ENCODE measurements at places on chromosomes 16 and 17. TPM values are rescaled to one million over a fixed set of nuclear protein-coding genes. Genes with fewer than 3 reads are reported as not detected.

Gene OGFOD3
- polyA plus RNA-seq, result 26.9 TPM

Gene SOX15
- 1.9 TPM for polyA plus RNA-seq

Gene TAT
- 0.21 TPM for polyA plus RNA-seq

Gene GJC1
- polyA plus RNA-seq, result 52.9 TPM

Gene JUP
- polyA plus RNA-seq, result 105 TPM

Gene TMIGD1
- polyA plus RNA-seq, result not detected

Gene CCDC200
- polyA plus RNA-seq, result 23.6 TPM

Gene CTRB1
- polyA plus RNA-seq, result 0.12 TPM

Gene NLRC3
- polyA plus RNA-seq, result 3.3 TPM

Gene SNAI3
- 1.6 TPM for polyA plus RNA-seq

Gene HEATR9
- 0.20 TPM for polyA plus RNA-seq

Gene NXN
- 57.8 TPM for polyA plus RNA-seq

Gene SLC38A8
- not detected for polyA plus RNA-seq

Gene WNT3
- polyA plus RNA-seq, result 2.4 TPM

Gene PYY
- not detected for polyA plus RNA-seq

Gene SYT17
- polyA plus RNA-seq, result 13.4 TPM

Gene SLFN14
- 0.80 TPM for polyA plus RNA-seq

Gene DHRS7C
- not detected for polyA plus RNA-seq

Gene PRSS53
- polyA plus RNA-seq, result 1.9 TPM

Gene SAMD14
- polyA plus RNA-seq, result 16.8 TPM

Gene PYDC1
- not detected for polyA plus RNA-seq

Gene ANKFN1
- 0.21 TPM for polyA plus RNA-seq

Gene NEK8
- polyA plus RNA-seq, result 7.0 TPM

Gene TGFB1I1
- polyA plus RNA-seq, result 59.8 TPM

Gene OTOP2
- polyA plus RNA-seq, result not detected

Gene GSG1L
- polyA plus RNA-seq, result 0.55 TPM

Gene TAOK2
- polyA plus RNA-seq, result 54.0 TPM

Gene MYH10
- polyA plus RNA-seq, result 147 TPM

Gene CDC27
- polyA plus RNA-seq, result 59.3 TPM

Gene CDRT15
- 1.1 TPM for polyA plus RNA-seq

Gene OR4D2
- polyA plus RNA-seq, result not detected

Gene PRMT7
- 59.0 TPM for polyA plus RNA-seq

Gene ACE
- 55.9 TPM for polyA plus RNA-seq

Gene MYH3
- polyA plus RNA-seq, result 3.5 TPM

Gene BCL6B
- polyA plus RNA-seq, result 35.1 TPM

Gene SMIM36
- polyA plus RNA-seq, result 0.26 TPM

Gene KIF19
- 2.1 TPM for polyA plus RNA-seq

Gene TEKT1
- polyA plus RNA-seq, result 9.1 TPM

Gene HS3ST3B1
- polyA plus RNA-seq, result 2.1 TPM

Gene UNC45B
- polyA plus RNA-seq, result 0.25 TPM

Gene GUCY2D
- not detected for polyA plus RNA-seq

Gene DPEP3
- polyA plus RNA-seq, result not detected

Gene CMTM2
- polyA plus RNA-seq, result 0.82 TPM

Gene PAM16
- polyA plus RNA-seq, result 30.6 TPM

Gene GRAPL
- 12.2 TPM for polyA plus RNA-seq

Gene RNF222
- polyA plus RNA-seq, result 0.08 TPM

Gene AGRP
- polyA plus RNA-seq, result 0.28 TPM

Gene FBXW10B
- 2.1 TPM for polyA plus RNA-seq

Gene ARHGAP44
- 18.8 TPM for polyA plus RNA-seq

Gene GPS1
- 79.8 TPM for polyA plus RNA-seq

Gene SPN
- polyA plus RNA-seq, result 2.3 TPM

Gene KRTAP1-1
- not detected for polyA plus RNA-seq

Gene ACSM2A
- 0.85 TPM for polyA plus RNA-seq

Gene RPRML
- polyA plus RNA-seq, result not detected

Gene ZFP3
- polyA plus RNA-seq, result 10.3 TPM

Gene HOXB7
- 10.5 TPM for polyA plus RNA-seq

Gene ERN2
- polyA plus RNA-seq, result 0.18 TPM

Gene FOXC2
- 1.1 TPM for polyA plus RNA-seq

Gene EME1
- polyA plus RNA-seq, result 11.7 TPM

Gene KRTAP1-5
- not detected for polyA plus RNA-seq
